DMS53 (cell line): ENCODE measurements at places on chromosomes 2 and 18.

- peak; percentile 16 for DNase-seq
Observed at GRCh38 chr18:56458770-56459712, 179.4 kb downstream of the TXNL1 start.

GRCh38 chr2:142140434-142140845, 9.6 kb upstream of the LRP1B start:
- peak; percentile 30 for DNase-seq

- no peak for DNase-seq
Observed at GRCh38 chr2:48127612-48128191, 221.4 kb upstream of the FBXO11 start.

DNA sequence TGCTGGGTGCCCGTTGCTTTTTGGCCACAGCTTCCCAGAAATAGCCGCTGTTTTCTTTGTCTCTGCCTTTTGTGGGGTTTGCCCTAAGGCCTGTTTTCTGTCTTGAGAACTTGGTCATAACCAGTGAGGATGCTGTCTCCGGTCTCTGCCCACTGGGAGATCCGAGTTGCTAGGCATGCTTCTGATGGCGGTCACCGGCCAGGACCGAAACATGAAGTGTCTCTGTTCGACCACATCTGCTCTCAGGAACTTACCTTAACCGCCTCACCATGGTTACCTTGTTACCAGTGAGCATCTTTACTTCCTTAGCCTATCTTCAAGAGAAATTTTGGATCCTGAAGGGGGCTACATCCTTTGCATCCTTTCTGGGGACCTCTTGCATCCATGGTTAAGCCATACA, 91.9 kb downstream of the RTP5 start:
- DNase-seq, result no peak

- DNase-seq, result peak; percentile 94
Observed at GRCh38 chr18:44938720-44939665, 258.3 kb downstream of the SETBP1 start.

GRCh38 chr2:180699657-180700361, 280.6 kb upstream of the UBE2E3 start:
- peak; percentile 41 for DNase-seq

DNA sequence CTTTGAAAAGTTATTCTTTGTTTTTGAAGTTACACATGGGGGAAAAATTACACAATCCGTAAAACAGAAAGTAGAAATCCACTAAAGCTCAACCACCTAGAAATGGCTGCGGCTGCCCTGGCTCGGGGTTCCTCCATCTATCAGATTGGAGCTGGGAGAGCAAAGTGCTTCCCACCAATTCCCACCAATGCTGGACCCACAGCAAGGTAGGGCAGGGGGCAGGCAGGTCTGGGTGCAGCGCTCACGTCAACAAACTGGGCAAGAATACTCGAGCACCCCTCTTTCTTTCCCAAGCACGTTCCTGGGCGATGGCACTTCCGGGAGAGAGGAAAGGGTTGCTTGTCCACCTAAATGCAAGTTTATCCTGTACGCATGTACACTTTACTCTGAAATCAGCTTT, 217.6 kb downstream of the NDUFA10 start:
- DNase-seq, result no peak

DNA sequence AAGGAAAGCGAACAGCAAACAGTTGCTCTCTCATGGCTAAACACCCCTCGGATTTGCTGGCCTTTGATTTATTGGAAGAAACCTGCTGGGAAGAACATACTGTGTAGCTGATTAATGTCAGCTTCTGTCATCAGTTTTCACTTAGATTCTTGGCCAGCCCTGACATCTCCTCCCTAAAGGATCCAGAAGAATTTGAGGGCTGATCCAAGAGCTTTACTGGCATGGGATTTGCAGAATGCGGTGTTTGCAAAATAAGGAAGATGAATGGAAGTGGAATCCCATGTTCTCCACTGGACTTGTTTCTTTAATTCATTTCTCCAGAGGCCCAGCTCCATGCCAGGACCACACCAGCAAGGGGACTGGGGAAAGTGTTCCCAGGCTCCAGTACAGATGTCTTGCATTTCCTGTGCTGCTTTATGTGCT, 80.5 kb downstream of the RDH14 start:
- no peak for DNase-seq

- peak; percentile 54 for DNase-seq
Observed at GRCh38 chr2:47002480-47003381, 87.1 kb upstream of the MCFD2 start.

GRCh38 chr2:8296306-8296705, 385.6 kb upstream of the ID2 start:
- no peak for DNase-seq

GRCh38 chr2:151289972-151290866, 751 bp upstream of the NMI start:
- peak; percentile 8 for DNase-seq

DNA sequence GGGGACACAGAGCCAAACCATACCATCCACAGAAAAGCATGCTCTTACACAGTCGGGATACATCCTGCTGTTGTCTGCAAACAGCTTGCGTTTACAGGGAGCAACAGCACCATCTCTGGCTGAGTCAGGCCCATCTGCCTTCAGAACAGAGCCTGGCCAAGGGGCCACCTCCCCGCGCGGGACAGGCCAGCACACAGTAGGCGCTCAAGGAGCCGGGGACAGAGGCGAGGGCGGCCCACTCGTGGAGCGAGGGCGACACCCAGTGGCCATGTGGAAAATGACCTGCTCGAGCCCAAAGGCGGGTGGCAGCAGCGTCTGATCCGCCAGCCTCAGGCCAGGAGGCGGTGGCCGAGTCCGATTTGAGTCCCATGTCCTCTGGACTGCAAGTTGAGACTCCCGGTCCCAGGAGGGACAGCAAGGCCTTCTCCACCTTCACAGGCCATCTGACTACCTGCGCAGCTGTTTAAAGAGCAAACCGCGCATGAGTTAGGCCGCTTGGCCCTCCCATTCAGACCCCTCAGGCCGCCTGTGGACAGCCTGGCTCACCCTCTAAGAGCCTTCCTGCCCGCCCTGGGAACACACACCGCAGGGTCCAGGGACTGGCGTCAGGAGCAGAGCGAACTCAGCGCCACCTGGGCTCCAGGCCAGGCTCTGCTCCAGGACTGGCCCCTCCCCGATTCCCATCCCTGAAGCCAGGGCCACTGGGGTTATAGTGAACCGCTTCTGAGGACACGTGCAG, 38.3 kb downstream of the TTC32 start:
- DNase-seq, result peak; percentile 85

GRCh38 chr2:205714058-205714776, 31.9 kb downstream of the NRP2 start:
- no peak for DNase-seq

DNA sequence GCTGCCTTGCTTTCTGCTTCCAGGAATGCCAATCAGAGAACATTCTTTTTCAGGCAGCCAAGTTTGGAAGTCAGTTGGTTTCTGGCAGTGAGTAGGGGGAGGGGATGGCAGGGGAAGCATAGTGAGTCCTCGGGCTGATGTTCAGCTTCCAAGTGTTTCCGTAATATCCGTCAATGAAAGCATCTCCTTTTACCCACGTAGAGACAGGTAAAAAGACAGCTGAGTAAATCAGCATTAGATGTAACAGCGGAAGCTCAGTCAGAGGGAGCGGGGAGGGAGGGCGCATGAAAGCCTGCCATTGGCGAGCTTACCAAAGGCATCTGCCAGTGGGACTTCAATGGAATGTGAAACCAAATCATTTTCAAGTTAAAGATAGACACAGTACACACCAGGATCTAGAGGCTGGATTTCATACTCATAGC, 117.1 kb upstream of the DTNA start:
- DNase-seq, result peak; percentile 11

GRCh38 chr2:222751821-222752719, 80.6 kb downstream of the MOGAT1 start:
- no peak for DNase-seq

GRCh38 chr2:124088616-124089015, 63.5 kb downstream of the CNTNAP5 start:
- peak; percentile 78 for DNase-seq

DNA sequence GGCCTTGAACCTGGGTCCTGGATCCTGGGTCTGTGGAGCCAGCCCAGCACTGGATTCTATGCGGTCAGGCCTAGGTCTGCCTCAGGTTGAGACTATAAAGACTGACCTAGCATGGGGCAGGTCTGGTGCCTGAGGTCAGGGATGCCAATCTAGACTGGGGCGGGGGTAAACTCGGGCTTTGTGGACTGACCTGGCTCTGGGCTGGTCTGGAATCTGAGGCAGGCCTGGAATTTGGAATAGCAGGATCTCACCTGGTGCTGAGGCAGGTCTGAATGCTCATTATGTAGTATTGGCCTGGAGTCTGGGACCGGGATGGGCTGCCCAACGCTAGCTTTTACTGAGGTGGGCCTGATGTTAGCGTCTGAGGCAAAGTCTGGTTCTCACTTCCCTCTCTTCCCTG, 256.0 kb downstream of the KIAA1328 start:
- no peak for DNase-seq

DNA sequence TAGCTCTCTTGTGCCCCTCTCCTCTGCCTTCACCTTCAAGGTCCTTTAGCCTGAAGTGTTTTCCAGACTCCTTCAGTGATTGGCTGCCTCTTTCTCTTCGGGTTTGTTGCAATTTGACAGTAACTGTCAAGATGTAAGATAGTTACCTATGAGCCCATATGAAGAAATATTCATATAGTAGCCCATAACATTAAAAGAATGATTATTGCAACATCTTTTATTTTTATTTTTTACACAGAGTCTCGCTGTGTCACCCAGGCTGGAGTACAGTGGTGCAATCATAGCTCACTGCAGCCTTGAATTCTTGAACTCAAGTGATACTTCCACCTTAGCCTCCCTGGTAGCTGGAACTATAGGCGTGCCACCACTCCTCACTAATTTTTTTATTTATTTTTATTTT, 80.5 kb downstream of the FOXI3 start:
- DNase-seq, result no peak

- DNase-seq, result no peak
Observed at GRCh38 chr2:186540941-186541340, 48.9 kb upstream of the ITGAV start.

DNA sequence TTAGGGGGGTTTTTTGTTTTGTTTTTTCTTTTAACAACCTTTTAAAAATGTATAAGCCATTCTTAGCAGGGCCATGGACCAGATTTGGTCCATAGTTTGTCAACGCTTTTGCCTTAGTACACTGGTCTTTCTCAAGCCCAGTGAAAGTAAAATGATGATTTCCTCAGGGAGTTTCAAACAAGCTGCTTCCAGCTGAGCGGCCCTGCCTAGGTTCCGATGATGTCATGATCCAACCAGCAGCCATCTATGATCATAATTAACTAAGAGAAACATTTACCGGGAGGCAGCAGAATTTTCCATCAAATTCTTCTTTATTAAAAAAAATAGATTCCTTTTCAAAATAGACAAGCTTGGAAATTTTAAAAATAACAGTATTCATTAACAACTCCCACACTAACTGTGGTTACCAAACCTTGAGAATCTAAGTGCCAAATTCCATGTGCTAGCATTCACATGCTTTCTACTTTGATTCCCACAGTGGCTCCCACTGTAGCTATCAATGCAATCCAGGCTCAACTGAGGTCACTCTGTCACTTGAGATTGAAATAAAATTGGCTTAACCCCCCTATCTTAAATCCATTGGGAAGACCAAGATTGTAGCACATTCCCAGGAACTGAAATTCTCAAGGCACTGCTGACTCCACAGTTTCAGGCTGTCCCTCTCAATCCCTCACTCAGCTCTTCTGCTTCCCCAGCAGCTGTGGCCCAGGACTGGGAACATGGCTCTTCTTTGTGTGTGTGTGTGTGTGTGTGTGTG, 148.9 kb downstream of the RNF152 start:
- no peak for DNase-seq

DNA sequence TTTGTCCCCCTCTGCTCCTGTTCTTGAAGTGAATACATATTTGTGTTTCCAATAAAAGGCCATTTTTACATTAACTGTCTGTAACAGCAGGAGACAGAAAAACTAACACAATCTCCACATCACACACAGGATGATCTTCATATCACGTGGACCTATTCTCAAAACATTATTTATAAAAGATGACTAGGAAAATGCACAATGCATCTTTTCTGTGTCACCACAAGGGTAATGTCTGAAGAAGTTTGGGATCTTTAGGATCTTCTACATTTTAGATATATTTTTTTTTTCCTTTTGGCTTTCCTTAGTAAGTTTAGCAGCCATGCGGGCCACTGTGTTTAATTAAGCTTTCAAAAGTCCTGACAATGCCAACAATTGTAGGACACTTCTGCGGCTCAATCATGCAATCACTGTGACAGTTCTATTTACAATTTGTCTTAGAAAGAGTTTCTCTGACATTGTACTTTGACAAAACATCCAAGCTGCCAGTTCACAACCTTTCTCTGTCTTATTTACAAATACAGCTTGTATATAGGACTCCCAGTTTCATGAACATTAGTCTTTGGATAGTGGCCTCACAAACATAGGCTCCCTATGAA, 12.3 kb downstream of the BCL11A start:
- DNase-seq, result peak; percentile 43

- DNase-seq, result peak; percentile 72
Observed at GRCh38 chr2:238220892-238221521, 17.5 kb upstream of the ILKAP start.

DNA sequence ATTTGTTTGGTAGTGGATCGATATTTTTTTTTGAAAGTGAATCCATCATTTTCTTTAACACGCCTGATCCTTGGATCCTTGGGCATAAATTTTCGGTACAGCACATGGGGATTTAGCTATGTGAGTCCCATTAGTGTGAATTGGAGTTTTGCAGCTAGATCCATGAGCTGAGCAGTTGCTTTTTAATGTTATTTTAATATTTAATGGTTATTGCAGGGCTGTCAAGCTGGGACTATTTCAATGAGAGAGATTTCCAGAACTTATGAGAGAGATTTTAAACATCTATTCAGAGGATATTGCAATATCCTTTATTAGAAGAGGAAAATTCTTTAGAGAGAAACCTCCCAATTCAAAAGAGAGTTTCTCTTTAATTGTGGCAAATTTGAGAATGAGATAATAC, 35.6 kb upstream of the TCF4 start:
- no peak for DNase-seq

DNA sequence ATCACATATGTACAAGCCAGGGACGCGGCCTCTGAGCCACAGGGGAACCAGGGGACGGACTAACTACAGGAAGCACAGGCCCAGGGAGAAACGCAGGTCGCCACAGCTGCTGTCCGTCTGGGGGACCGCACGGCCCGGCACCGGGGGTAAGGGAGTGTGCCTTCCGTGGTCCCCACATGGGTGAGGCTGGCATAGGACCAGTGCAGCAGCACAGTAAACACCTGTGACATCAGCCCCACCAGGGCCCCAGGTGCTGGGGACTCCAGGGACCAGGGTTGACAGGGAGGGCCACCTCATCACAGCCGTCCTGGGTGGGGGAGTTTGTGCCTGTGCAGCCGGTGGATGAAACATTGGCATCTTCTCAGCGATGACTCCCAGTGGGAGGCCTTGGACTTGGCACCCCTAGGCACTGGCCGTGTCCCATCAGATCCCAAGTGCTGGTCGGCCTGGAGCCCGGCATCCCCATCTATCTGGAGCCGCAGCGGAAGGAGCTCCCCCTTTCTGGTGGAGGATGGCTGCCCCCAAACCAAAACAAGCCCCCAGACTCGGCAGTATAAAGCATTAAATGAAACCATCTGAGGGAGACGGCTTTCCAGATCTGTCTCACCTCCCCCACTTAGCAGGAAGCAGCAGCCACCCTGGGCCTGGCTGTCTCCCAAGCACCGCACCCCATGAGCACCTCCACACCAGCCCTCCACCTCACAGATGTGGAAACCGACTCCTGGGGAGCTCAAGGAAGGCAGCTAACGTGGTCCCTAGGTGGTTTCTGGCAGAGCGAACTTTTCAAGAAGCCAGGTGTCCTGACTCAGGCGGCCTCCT, 22.5 kb downstream of the AQP12A start:
- DNase-seq, result no peak

- DNase-seq, result no peak
Observed at GRCh38 chr18:79371561-79372121, 24.1 kb upstream of the NFATC1 start.
